ENCODE measurements at places on chromosomes 1 and 21. TPM values are rescaled to one million over a fixed set of nuclear protein-coding genes. Genes with fewer than 3 reads are reported as not detected.

Gene RNASEL
- 16.0 TPM for total RNA-seq

- DNase-seq: peak; percentile 9
Observed at GRCh38 chr21:8989721-8990325, 1531.6 kb upstream of the TPTE start.

- peak; percentile 44 for DNase-seq
Observed at GRCh38 chr1:204314893-204315658, 44.7 kb downstream of the PLEKHA6 start.

DNA sequence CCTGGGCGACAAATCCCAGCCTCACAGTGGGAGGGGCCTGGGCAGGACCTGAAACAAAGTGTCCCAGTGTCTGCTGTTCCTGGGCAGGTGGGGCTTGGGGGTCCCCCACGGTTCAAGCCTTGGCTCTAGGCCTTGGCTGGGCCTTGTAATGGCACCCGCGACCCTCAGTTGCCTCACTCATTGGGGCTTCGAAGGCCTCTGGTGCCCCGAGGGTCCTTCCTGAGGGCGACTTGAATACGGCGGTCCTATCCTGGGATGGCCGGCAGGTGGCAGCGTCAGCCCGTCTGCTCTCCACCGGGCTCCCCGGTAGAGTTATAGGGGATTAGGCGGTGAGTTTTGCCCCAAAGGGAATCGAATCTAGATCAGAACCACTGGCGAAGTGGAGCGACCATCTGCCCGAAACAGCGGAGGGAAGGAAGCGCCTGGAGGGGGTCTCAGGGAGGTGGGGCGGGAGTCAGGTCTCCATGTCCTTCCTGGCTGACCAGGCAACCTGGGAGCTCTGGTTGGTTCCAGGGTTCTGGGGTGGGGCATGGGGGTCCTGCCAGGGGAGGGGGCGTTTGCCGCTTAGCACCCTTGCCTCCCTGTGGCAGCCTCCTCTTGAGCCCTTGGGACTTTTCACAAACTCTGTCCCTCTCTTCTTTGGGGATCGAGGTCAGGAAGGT, 2.1 kb upstream of the PEX10 start:
- DNase-seq: no peak

Gene MAGI3
- total RNA-seq: 6.9 TPM

- DNase-seq: no peak
Observed at GRCh38 chr1:198494139-198494538, 46.3 kb downstream of the ATP6V1G3 start.

DNA sequence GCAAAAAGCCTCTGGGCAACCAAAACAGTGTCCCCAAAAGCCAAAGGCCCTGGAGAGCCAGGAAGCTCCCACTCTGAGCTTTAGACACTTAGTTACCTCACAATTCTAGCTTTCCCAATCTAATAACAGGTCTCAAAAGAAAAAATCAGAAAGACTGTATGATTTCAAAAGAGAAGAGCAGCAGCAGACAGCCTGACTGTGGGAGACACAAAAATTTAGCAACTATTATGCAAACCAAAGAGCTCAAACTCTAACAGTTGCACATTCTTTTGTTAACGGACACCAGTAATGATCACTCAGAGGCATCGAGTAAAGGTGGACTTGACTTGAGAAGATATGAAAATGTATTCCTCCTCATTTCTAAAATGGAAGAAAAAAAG, 160.1 kb downstream of the SLC45A1 start:
- no peak for DNase-seq

DNA sequence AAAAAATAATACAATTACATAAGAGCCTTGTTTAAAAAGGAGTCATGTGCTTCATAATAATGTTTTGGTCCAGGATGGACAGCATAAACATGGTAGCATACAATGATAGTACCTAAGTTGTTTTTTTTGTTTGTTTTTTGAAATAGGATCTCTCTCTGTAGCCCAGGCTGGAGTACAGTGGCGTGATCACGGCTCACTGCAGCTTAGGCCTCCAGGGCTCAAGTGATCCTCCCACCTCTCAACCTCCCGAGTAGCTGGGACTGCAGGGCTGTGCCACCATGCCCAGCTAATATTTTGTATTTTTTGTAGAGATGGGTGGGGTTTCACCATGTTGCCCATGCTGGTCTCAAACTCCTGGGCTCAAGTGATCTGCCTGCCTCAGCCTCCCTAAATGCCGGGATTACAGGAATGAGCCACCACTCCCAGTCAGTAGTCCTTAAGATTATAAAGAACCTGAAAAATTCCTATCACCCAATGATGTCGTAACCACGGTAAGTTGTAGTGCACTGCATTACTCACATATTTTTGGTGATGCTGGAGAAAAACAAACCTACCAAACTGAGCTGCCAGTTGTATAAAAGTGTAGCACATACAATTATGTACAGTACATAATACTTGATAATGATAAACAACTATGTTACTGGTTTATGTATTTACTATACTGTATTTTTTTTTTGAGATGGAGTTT, 22.4 kb upstream of the RCOR3 start:
- DNase-seq: peak; percentile 52

GRCh38 chr1:60894130-60894529, 188.2 kb upstream of the NFIA start:
- no peak for DNase-seq

- DNase-seq: peak; percentile 85
Observed at GRCh38 chr1:67987046-67987799, 63.2 kb downstream of the DIRAS3 start.

GRCh38 chr1:19038096-19038495, 81.6 kb upstream of the IFFO2 start:
- DNase-seq: no peak

- peak; percentile 46 for DNase-seq
Observed at GRCh38 chr1:228695015-228695955, 40.0 kb upstream of the RHOU start.

DNA sequence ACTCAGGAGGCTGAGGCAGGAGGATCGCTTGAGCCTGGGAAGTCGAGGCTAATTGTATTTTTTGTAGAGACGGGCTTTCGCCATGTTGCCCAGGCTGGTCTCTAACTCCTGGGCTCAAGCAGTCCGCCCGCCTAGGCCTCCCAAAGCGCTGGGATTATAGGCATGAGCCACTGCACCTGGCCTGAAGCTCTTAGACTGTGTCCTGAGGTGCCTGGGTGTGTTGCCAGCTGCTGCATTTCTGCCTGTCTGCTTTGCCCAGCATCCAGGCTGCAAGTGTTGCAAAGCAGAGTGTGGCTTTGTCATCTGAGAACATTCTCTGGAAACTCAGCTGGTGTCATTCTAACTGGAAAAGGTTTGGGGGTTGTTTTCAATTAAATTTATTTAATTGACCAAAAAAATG, 105.0 kb downstream of the HUNK start:
- no peak for DNase-seq

Gene ACOT11
- total RNA-seq: 1.4 TPM

DNA sequence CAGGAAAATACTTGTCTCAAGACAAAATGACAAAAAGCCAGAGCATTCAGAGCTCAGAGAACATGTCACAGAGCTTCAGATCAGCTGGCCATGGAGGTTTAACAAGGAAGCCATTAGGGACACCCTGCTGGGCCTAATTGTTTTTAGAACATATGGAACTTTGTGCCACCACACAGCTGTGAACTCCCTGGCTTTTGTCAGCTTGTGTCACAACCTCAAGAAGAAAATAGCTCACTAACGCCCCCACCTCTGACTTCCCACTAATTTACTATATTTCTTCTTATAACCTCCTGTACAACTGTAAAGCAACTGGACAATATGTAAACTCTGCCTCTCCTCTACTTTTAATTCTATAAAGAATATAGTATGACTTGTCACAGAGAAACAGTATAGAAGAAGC, 21.0 kb upstream of the TDRD10 start:
- no peak for DNase-seq

DNA sequence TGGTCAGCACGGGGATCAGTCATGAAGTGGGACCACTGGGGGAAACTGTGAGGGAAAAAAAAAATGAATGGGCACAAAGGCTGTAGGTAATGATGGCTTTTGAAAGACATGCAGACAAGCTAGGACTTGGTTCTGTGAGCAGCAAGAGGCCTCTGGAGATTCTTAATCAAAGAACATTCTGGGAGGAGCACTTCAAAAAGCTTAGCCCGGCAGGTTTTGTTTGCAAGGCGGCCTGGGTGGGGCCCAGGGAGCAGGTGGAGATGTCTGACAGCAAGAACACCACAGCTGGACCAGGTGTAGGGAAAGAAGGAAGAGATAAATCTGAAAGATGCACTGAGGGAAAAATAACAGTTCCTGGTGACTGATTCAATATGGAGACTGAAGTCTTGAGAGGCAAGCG, 6.0 kb downstream of the TEX35 start:
- no peak for DNase-seq

GRCh38 chr1:188652678-188653077, 1823.9 kb downstream of the PLA2G4A start:
- peak; percentile 74 for DNase-seq

Gene NBPF3
- total RNA-seq: 14.2 TPM

GRCh38 chr1:225670356-225670755, 17.4 kb upstream of the ENAH start:
- DNase-seq: no peak

DNA sequence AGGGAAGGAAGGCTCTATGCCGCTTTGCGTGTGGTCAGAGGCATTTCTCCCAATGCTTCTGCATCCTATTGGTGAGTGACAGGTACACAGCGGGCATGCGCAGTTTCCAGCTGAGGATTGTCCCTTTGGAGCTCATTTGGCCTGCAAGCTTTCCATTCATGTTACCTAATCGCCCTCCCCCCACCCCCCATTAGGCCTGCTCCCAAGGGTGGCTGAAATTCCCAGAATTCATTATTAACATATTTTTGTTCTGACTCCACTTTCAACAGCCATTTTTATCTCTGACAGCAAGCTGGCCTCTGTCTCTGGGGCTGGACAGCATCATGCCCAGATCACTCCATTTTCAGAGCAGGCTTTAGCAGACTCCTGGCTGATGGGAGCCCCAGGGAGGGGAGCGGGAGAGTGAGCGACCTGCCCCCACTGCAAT, 25.6 kb downstream of the MIS18A start:
- DNase-seq: no peak

Gene CCDC185
- total RNA-seq: 0.17 TPM

DNA sequence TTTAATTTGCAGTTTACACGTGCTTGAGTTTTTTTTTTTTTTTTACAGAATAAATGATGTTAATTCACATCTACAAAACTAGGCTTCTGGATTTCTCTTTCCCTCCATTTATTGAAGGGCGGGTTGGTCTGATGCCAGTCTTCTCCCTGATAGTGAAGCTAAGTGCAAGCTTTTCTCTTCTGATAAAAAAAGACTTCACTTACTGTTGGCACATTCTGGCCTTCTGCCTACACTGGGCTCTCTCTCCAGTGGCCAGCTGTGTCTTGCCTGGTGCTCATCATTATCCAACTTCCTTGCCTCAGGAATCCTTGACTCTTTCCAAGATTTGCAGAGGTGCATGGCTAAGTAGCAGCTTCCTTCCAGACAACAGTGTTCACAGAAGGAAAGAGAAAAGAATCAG, 7.6 kb upstream of the RAP1A start:
- no peak for DNase-seq

- no peak for DNase-seq
Observed at GRCh38 chr21:27421654-27422053, 454.8 kb upstream of the ADAMTS5 start.

GRCh38 chr21:32878661-32879060, 107.1 kb upstream of the PAXBP1 start:
- no peak for DNase-seq

- no peak for DNase-seq
Observed at GRCh38 chr1:18684303-18684702, 53.7 kb downstream of the PAX7 start.

Gene MANEAL
- total RNA-seq: 4.3 TPM

Gene CHML
- total RNA-seq: 13.9 TPM

GRCh38 chr1:19489996-19490395, 4.7 kb upstream of the CAPZB start:
- no peak for DNase-seq

DNA sequence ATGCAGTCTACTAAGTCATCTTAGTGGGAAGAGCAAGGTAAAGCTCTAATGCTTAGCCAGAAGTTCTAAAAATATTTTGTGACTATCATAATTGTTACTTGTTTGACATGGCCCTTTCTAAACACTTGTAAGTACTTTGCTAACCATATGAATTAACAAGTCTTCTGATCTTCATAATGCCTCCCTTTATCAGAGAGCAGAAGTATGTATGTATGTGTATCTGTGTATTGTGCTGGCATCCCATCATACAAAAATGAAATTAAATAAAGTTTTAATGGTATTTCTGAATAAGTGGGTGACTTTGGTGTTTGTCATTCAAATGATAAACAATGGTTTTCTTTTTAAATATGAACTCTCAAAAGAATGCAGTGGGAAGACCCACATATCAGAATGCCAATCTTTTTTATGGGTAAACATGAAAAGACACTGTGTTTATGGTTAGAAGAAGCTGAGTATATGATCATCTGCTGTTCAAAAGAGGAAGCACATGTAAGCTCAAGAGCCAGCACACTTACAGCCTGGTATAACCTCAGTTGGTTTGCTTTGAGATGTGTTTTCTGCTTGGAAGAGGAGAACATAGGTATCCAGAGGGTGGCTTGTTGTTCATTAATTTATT, 159.6 kb downstream of the CLEC20A start:
- no peak for DNase-seq

Gene CMPK1
- 210 TPM for total RNA-seq
